ENCODE measurements at places on chromosomes 5 and 9.

DNA sequence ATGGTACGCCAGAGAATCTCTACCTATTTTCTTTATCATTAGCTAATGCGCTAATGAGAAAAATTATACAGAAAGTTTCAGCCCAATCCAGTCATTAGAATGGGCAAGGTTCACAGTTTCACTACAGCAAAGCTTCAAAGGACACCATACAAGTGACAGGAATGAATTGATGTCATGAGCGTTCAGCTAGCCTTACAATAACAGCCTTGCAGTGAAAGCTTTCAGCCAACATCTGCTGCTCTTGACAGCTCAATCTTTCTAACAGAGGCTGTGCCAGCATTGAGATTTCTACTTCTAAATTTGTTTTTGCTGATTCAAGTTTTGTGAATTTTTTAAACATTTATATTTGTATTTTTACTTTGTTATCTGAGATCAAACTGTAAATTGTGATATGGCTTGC is 302.4 kb upstream of the FAM174A start:
- no peak for DNase-seq

GRCh38 chr5:58299256-58299655 is 160.6 kb downstream of the PLK2 start:
- DNase-seq, result no peak

DNA sequence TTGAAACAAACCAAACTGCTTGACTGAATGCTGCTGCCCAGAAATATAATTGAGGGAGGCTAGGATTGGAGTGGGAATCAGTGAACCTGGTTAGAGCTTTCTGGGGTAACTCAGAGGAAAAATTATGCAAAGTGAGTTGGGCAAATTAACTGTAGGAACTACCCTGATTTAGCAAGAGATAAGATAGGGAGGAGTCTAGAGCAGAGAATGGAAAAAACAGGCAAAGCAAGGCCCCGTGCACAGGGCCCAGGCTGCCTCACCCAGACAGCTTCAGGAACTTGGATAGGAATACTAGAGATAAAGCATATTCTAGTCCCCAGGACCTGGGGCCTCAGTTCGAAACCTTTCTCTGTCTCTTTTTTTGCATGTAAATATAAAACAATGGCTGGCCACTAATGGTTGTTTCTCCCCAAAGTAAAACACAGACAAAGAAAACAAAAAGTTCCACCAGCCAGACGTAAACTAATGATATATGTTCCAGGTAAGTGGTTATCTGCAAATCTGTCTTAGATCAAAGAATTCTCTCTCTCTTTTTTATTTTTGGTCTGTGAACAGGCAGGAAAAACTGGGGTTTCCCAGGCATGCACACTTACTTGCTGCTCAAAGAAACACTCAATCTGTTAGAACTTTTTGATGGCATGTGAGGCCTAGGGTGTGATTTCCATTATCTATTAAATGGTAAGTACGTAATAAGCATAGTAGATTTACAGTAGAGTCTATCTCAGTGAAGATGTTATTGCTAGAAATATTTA is 168.1 kb upstream of the MAP3K1 start:
- DNase-seq, result no peak

DNA sequence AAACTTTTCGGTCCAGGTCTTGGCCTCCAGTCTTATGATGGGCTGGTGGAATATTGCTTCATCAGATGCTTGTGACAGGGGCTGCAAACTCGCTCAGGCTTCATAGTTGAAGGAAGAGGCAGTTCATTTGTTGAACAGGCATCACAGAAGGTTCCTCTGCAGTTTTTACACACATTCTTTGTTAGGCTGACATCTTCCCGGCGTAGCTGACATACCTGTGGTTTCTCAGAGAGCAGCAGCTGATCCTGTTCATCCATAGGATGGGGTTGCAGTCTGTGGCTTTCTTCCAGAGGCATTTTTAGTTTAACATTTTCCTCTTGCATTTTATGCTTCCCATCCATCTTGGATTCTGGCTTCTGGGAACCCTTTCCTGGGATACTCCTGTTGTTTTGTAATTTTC is 1255.2 kb downstream of the EFNA5 start:
- no peak for DNase-seq

DNA sequence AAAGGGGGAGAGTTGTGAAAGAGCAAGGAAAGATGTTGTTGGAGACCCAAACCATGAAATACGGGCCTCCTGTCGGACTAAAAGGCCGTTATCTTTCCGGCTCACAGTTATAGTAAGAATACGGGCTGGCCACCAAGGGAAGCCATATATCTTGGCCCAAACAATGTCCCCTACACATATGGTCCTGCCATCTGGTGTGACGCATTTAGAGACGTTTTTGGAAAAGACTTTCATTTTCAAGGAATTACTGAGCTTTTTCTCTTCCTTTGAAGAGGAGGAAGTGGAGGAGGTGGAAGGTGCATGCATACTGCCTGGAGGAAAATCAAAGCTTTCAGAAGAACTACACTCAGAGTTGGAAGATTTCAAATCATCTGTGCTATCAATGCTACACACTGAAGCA is 26.7 kb downstream of the PWWP2A start:
- DNase-seq, result no peak

GRCh38 chr5:113057557-113057984 is 81.0 kb downstream of the DCP2 start:
- no peak for DNase-seq

All from stimulated activated CD4-positive, alpha-beta T cell treated with anti-CD3 and anti-CD28 coated beads, TNF-alpha, amount 100 ng/mL, for 48 hours (primary cell).